H9 (cell line): ENCODE measurements at places on chromosomes 16 and 17.

DNA sequence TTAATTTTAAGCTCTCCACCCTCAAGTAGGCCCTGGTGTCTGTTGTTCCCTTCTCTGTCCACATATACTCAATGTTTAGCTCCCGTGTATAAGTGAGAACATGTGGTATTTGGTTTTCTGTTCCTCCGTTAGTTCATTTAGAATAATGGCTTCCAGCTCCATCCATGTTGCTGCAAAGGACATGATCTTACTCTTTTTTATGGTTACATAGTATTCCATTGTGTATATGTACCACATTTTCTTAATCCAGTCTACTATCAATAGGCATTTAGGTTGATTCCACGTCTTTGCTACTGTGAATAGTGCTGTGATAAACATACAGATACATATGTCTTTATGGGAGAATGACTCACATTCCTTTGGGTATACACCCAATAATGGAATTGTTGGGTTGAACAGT is 111.4 kb upstream of the NACA2 start:
- no peaks in the 10 kb centered on the region for H3K27me3 ChIP-seq
- H3K4me3 ChIP-seq = no peak overlapping the region
- no peak for DNase-seq
- no peaks in the 10 kb centered on the region for H3K4me1 ChIP-seq
- H3K36me3 ChIP-seq = peaks cover 86% of the 10 kb centered on the region
- no peak overlapping the region for H3K27ac ChIP-seq

- H3K27me3 ChIP-seq = no peaks in the 10 kb centered on the region
- no peak overlapping the region for H3K4me3 ChIP-seq
- no peak for DNase-seq
- H3K27ac ChIP-seq = no peak overlapping the region
- H3K36me3 ChIP-seq = peaks cover 29% of the 10 kb centered on the region
Measured at GRCh38 chr17:2259769-2260536, 43.6 kb downstream of the SMG6 start.

DNA sequence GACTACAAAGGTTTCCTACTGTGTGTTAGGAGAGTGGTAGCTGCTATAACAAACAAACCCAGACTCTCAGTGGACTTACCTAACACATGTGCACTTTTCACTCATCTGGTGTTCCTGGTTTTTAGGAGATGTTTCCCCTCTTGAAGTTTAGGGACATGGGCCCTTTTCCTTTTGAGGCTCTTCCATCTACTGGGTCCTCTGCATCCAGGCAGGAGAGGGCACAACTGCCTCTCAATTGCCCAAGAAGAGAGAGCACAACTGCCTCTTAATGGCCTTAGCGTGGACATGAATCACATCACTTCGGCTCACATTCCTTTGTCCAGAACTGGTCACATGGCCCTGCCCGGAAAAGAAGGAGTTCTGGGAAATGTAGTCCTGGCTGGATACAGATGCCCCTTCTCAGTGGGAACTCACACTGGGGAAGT is 9.8 kb upstream of the TNRC6C start:
- DNase-seq = peak; percentile 70
- H3K4me3 ChIP-seq = peak overlapping the region; percentile 45
- H3K27ac ChIP-seq = no peak overlapping the region
- no peaks in the 10 kb centered on the region for H3K4me1 ChIP-seq
- no peaks in the 10 kb centered on the region for H3K36me3 ChIP-seq

DNA sequence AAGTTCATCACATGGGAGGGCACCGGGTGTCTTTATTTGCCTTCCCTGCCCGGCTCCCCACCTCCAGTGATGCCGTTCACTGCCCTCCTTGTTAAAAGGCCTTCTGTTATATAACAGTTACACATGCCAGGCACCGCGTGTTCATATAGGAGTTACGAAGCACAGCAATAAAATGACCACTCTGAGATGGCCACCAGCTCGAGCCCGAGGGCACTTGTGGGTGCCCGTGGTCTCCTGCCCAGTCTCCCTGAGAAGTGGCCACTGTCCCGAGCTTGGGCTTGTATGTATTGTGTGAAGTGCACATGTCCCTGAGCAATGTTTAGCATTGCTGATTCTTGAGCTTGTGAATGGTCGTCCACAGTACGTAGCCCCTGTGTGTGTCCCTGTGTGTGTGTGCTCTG is 355.6 kb downstream of the SEC14L1 start:
- H3K4me3 ChIP-seq = no peak overlapping the region
- no peaks in the 10 kb centered on the region for H3K4me1 ChIP-seq
- peaks cover 21% of the 10 kb centered on the region for H3K36me3 ChIP-seq

DNA sequence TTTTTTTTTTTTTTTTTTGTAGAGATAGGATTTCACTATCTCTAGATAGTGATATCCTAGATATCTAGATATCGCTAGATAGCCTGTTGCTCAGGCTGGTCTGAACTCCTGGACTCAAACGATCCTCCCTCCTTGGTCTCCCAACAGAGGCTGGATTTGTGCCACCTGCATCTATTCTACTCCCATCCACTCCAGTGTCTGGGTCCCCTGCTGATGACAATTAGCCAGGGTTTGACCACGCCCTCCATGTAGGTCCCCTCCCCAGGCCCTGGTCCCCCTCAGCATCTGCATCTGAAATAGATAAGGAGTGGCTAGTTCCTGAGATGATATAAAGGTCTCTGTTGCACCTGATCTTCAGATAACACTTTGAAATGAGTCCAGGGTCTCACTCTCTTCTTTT is 2.2 kb downstream of the ZNF688 start:
- H3K4me1 ChIP-seq = no peaks in the 10 kb centered on the region; the same call in 1 of the 2 replicates
- H3K27ac ChIP-seq = no peak overlapping the region
- H3K36me3 ChIP-seq = no peaks in the 10 kb centered on the region

GRCh38 chr17:58325289-58325726 is 3.3 kb downstream of the TSPOAP1 start:
- H3K27ac ChIP-seq = no peak overlapping the region
- H3K4me1 ChIP-seq = peaks cover 3% of the 10 kb centered on the region; the same call in 1 of the 2 replicates
- H3K36me3 ChIP-seq = peaks cover 13% of the 10 kb centered on the region
- DNase-seq = peak; percentile 93
- peak overlapping the region; percentile 63 for H3K4me3 ChIP-seq
